ENCODE measurements at places on chromosomes 1 and 21.

DNA sequence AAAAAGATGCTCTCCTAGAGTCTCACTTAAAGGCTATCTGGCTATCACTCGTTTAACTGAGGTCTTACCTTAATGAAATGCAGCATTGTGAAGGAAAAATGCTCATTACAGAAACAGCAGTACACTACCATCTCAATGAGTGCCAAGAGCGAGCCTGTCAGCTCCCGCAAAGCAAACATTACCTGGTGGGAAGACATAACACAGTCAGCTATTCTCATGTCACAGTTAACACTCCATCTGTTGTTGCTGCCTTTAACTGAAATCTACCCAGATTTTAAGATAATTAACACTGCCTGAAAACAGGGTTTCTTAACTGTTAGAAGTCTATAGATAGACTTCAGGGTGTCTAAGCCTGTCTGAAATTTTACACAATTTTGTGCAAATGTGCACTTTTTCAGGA lies 39.1 kb downstream of the PCSK9 start:
- no peak for DNase-seq

GRCh38 chr1:28895896-28896608 lies 18.3 kb upstream of the EPB41 start:
- DNase-seq, result no peak

DNA sequence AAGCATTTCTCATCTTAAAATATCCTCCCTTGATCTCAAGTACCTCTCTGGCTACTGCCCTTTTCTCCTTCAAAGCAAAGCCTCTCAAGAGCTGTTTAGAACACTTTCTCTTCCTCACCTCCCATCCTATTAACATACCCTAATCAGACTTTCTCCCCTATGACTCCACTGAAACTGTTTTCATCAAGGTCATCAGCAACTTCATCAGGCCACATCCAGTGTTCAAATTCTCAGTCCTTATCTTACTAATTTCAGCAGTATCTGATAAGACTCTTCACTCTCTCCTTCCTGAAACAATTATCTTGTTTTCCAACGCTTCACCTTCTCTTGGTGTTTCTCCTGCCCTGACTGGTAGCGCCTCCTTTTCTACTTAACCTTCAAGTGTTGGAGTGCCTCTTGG lies 1.5 kb upstream of the RAP1A start:
- no peak for DNase-seq

GRCh38 chr1:147225193-147225730 lies at the start of gene FMO5:
Gene FMO5, minus strand, starts transcription at chr1:147225339. Its CDS starts 310 bp downstream, at chr1:147225029.
- peak; percentile 19 for DNase-seq

- no peak for DNase-seq
Measured at GRCh38 chr1:7850786-7851185, 2.1 kb downstream of the UTS2 start.

GRCh38 chr1:34419663-34420136 lies 243.0 kb downstream of the C1orf94 start:
- DNase-seq, result no peak

- no peak for DNase-seq
Measured at GRCh38 chr1:186572509-186572908, 107.7 kb downstream of the PTGS2 start.
